ENCODE measurements at places on chromosomes 6 and 20. TPM values are rescaled to one million over a fixed set of nuclear protein-coding genes. Genes with fewer than 3 reads are reported as not detected.

DNA sequence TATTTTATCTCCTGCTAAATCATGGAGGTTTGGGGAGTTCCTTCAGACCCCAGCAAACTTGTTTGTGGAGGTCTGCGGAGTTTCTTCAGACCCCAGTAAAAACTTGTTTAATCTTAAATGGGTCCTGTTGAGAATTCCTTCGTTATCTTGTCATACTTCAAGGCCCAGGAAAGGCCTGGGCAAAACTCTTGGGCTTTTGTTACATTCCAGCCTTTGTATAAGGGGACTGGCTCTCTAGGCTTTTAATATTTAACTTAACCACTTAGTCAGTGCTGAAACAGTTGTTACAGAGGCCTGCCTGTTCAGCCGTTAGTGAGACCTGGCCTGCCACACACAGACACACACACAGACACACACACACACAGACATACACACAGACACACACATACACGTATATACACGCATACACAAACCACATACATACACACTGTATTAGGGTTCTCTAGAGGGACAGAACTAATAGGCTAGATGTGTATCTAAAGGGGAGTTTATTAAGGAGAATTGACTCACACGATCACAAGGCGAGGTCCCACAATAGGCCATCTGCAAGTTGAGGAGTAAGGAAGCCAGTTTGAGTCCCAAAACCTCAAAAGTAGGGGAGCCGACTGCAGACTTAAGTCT lies 21.3 kb upstream of the CST3 start:
- no peak for DNase-seq

- DNase-seq: no peak
Measured at GRCh38 chr6:105359419-105360370, 43.2 kb downstream of the PREP start.

GRCh38 chr20:1373614-1374013 lies 19.2 kb downstream of the FKBP1A start:
- no peak for DNase-seq

GRCh38 chr20:36035745-36036144 lies 67.4 kb downstream of the CNBD2 start:
- no peak for DNase-seq

DNA sequence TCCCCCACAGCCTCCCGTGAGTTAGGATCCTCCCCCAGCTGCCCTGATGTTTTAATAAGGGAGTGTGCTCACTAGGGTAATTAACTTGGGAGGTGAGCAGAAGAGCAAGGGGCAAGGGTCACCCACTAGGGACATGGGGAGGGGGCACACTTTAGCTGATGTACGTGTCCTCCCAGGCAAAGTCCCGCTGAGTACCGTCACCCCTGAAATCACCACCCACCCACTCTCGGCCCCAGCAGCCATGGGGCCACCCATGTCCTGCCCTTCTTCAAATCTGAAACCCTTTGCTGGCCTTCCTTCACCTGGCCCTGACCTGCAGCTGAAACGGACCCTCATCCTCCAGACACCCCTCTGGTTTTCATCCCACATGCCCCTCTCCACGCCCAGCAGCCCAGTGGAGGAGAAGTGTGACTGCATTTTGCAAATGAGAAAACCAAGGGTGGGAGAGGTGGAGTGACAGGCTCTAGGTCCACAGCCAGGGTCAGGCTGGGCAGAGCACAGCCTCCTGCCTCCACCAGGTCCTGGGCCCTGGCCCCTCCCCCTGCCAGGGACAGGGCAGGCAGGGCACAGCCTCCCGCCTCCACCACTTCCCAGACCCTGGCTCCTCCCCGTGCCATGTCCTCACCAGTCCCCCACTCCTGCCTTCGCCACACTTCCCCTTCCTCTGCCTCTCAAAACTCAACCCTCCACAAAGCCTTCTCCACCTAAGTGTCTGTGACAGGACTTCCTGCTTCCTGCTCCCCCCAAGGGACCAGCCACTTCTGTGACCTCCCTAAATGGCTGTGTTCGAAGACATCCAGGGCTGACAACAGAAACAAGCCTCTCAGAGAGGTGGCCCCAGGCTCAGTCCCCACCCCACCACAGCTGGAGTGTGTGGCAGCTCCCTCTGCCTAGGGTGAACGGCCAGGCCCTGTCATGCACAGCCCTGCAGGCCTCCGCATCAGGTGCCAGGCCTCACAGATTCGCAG lies 15.1 kb downstream of the ACSS1 start:
- DNase-seq: peak; percentile 60

DNA sequence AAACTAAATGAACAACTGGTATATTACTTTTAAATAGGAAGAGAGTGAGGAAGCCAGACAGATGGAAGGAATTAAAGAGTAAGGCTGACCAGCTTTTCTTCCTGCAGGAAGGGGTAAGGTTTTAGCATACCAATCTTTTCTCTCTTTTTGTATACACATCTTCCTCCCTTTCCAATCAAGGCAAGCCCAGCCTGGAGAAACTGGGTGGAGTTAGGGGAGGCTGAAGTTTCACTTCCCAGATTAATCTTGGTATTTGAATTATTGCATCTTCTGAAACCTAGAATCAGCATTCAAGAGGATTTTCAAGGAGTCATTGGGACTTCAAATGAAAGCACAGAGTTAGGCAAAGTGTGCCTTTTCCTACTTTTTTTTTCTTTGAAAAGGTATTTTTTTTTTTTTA lies 33.1 kb downstream of the TMEM14A start:
- DNase-seq: no peak

GRCh38 chr6:157779705-157780604 lies 43.1 kb upstream of the SNX9 start:
- no peak for DNase-seq

Gene MAS1
- not detected for total RNA-seq

DNA sequence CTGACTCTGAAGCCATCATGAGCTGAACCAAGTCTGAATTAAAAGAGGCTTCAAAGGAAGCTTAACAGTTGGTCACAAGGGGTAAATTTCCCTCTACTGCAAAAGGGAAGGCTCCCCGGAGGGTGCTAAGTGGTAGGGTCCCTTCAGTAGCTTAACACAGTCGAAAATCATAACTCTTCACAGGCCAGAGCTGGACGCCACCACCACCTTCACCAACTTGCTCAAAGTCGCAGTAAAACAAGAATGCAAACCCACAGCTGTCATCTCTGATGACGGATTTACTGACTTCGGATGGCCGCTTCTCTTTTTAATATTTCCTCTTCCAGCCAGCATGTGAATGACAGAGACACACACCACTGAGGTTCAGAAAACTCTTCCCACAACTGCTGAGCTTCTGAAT lies 144.7 kb upstream of the FBXL4 start:
- no peak for DNase-seq

- DNase-seq: no peak
Measured at GRCh38 chr20:10524643-10525042, 89.5 kb downstream of the SLX4IP start.

Gene ACTL10
- total RNA-seq: 2.4 TPM

GRCh38 chr6:163414946-163415619 lies 565 bp downstream of the QKI start:
- DNase-seq: peak; percentile 40

Measured in activated CD8-positive, alpha-beta T cell treated with anti-CD3 and anti-CD28 coated beads for 36 hours (primary cell).